Skin of body (tissue), 3 donors: ENCODE measurements at places on chromosomes 13 and 19.

- DNase-seq: no peak
Measured at GRCh38 chr19:17737690-17738153, 13.6 kb upstream of the FCHO1 start.

- no peak for DNase-seq
Measured at GRCh38 chr13:79966493-79966895, 374.4 kb downstream of the SPRY2 start.

DNA sequence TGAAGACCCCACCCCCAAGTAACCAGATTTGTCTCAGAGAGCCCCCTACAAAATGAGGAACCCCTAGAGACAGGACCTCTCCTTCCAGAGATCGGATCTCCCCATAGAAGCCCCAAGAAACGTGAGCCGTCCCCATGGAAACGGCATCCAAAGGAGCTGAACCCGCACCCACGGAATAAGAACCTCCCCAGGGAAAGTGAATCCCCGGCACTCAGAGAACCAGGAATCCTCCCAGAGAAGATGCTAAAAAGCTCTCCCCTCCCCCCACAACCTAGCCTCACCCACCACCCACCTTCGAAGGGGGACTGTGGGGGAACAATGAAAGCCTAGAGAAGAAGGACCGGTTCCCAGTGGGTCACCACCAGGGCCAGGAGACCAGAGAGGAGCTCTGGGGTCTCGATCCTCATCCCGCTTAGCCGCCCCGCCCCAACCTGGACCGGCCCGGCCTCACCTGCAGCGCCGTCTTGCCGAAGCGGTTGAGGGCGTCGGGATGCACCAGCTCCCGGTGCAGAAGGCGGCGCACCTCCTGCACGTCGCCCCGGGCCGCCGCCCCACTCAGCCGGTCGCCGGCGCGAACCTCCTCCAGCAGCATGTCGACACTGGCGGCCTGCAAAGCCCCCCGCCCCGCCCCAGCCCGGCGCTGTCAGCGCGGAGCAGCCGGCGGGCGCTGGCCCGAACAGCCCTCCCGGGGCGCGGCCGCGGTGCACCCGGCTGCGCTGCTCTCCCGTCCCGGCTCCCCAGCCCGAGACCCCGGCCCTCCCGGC lies 535 bp downstream of the CDKN2D start:
- DNase-seq: no peak

- DNase-seq: peak; percentile 100
Measured at GRCh38 chr19:44890366-44891015, 563 bp upstream of the TOMM40 start.

DNA sequence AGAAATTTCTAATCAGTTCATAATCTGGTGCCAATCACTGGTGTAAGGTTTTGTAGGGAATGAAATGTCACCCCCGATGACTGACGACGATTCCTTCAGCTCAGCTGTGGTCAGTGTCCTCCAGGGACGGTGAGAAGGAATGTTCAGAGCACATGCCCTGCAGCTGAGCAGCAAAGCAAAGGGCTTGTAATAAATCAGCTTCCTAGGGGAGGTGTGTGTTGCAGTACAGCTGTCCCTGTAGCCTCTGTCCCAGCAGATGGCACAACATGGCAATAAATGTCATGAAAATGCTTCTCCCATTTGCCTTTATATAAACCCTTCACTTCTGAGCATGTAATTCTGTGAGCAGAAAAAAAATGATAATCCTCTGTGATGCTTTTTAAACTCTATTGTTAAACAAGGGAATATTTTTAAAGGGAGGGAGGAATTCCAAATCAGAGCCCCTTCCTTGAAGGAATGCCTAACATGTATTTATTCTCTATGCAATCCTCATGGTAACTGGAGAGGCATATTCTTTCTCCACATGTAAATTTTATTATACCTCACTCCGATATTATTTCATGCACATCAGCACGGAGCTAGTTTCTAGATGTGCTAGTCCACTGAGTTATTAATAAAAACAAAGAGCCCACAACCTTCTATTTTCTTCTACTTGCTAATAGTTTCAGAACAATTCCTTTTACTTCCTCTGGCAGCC lies 102.5 kb downstream of the FAM216B start:
- DNase-seq: peak; percentile 81

DNA sequence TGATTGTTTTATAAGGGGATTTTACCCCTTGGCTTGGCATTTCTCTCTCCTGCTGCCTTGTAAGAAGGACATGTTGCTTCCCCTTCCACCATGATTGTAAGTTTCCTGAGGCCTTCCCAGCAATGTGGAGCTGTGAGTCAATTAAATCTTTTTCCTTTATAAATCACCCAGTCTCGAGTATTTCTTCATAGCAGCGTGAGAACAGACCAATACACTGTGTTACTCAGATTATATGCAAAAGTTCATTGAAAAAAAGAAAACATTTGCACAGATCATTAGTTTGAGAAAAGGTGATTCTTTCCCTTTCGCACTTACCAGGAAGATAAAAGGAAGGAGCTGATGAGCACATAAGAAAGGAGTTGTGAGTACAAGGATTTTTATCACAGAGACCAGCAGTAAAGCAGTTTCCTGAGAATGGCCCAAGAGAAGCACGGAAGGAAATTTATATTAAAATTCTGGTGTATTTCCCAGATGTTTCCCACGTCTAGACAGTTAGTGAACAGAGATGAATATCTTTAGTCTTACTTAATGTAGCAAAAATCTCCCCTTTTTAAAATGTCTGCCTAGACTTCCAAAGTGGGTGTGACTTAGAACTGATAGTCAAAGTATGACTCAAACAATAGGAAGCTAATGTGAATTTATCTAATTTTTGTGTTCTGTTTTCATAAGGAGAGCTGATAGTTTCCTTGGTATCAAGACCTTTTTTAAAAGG lies 431.8 kb upstream of the SGCG start:
- DNase-seq: peak; percentile 36

DNA sequence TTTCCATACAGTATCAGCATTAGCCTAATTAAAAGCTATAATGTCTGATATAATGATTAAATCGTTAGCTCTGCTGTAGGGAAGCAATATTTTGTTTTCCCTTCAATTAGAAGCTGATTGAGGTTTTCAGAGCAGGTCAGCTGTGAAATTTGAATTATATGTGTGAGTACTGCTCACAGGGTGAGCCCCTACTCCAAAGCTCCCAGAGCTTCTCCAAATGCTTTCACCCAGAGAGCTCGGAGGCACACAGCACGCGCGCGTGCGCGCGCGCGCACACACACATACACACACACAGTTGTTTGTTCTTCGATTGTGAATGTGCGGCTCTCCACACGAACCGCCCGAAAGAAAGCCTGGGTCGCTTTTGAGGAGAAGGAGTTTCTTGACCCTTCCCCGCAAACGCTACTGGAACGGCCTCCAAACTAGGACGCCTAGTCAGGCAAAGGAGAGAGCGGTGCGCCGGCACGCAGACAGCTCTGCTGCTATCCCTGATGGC lies 4.8 kb upstream of the SOX1 start:
- DNase-seq: no peak

DNA sequence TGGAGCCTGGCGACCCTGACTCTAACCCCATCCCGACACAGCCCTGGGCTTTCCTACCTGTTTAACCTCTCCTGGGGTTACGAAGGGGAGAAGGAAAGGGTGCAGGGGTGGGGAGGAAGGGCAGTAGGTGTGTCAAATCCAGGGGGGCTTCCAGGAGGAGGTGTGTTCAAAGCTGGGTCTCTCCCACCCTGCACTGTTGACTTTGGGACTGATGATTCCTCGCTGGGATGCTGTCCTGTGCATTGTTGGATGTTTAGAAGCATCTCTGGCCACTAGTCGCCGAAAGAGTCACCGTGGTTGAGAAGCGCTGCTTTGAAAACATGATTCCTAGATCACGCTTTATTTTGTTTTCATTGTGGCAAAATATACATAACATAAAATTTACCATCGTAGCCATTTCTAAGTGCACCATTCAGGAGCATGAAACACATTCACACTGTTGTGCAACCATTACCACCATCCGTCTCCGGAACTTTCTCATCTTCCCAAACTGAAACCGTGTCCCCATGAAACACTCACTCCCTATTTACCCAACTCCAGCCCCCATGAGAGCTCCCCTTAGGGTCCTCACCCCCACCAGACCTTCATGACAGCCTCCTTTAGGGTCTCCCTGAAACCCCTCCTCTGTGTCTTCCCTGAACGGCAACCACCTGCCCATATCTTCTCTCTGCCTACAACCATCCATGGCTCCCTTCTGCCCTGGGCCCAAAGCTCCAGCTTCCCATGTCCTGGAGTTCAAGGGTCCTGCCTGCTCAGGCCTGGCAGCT lies 4.4 kb upstream of the FCER2 start:
- no peak for DNase-seq

- DNase-seq: no peak
Measured at GRCh38 chr13:72390909-72391308, 336.5 kb downstream of the MZT1 start.

DNA sequence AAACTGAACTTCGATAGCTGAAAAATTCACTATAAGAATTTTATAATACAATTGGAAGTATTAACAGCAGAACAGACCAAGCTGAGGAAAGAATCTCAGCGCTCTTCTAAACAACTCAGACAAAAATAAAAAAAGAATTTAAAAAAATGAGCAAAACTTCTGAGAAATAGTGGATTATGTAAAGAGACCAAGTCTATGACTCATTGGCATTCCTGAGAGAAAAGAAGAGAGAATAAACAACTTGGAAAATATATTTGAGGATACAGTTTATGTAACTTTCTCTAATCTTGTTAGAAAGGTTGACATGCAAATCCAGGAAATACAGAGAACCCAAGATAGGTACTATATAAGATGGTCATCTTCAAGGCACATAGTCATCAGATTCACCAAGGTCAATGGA lies 25.4 kb downstream of the SLC25A15 start:
- no peak for DNase-seq

DNA sequence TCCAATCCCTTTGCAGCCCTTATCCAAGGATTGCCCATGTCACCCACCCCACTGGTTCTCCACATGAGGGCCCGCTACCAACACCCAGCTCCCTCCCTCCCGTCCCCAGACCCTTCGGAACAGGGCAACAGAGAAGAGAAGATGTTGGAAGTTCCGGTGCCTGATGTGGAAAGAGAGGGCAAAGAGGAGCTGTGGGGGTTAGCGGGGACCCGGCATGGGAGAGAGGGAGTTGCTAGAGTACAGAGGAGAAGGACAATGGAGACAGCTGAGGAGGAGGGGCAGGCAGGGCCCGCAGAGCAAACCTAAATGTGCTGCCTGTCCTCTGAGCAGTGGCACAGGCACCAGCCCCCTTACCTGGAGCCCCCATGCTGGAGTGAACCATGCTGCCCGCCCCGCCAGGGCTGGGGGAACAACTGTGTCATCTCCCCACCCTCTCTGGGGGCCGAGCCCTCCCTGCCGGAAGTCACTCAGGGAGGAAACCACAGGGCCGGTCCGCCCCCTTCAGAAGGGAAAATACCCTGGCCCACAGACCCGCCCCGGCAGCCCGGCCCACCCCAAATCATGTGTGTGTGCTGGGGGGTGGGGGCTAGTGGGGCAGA lies at the start of gene POU2F2:
TSS of gene POU2F2 (minus strand) at position 417 of the 599 bp plus-strand sequence. CDS start at position 382, 35 bp downstream.
- DNase-seq: no peak

- no peak for DNase-seq
Measured at GRCh38 chr19:4557144-4557970, 2.1 kb downstream of the SEMA6B start.

GRCh38 chr19:34217952-34218817 lies 36.2 kb upstream of the GARRE1 start:
- DNase-seq: no peak

GRCh38 chr13:41332829-41333228 lies 21.8 kb downstream of the NAA16 start:
- no peak for DNase-seq

DNA sequence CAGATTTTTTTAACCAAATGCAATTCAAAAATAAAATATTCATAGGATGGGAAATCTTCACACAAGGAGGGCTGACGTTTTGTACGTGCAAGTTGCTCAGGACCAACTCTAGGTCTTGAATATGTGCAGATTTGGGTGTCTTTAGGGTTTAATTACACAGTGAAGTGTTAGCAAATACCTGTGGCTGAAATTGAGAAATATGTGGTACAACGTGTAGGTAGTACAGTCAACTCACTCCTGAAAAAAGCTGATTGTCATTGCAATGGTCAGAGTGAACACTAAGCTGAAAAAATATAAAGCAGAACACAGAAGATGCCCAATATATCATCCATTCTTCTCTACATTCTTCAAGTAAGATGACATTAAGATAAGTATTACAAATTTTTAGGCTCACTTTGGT lies 314.3 kb downstream of the SLITRK1 start:
- DNase-seq: no peak

DNA sequence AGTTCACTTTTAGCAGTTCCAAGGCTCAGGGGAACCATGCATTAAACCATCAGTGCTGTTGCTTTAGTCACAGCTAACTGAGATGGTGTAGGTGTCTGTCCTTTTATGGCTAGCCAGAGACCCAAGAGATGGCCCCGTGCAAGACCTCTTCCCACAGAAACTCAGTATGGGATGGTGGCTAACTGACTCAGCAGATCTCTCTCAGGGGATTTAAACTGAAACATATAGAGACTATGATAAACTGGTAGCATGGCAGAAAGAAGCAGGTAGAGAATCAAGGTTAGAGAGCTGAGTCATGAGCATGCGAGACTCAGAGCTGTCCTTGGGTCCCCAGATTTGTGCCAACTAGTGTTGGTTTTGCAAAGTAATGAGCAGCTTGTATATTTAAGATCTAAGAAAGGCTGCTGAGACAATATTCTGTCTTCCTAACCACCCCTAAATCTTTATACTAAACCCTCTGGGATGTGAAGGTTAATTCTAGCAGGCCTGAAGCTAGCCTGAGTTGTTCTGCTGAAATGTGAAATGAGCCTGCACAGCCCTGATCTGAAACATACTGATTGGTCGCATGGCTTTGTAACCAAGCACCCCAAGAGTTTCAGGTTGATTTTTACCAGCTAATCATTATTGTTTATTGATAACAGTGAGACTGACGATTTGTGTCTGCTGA lies 6.5 kb upstream of the SCEL start:
- no peak for DNase-seq

DNA sequence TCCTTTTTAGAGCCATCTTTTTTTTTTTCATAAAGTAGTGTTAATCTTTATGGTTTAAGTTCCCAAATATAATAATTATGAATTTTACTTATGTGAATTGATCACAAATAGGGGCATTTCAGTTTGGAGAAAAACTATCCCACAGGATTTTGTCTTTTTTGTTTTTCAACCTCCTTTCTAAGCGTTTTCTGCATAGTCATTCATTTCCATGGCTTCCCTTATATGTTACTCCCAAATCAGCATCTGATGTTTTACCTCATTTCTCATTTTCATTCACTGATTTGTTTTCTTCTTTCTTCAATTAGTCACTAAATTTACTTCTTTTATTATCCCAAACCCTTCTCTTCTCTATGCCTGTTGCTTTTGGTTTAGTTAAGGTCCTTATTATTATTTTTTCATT lies 24.7 kb downstream of the PDS5B start:
- no peak for DNase-seq

DNA sequence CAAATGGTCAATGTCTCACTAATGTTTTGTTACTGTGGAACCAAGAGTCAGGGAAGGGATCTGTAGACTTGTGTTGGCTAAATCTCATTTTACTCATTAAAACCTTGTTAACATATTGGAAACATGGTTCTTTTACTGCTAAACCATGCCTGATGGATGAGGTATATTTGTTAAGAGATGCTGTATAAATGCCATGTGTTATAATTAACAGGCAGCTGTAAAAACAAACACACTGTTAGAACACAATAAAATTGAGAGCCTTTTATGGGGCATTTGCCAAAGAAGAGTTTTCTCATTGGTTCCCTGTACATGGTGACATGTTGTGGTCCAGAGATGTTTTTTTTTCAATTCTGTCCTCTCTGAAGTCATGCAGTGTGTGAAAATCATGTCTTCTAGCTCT lies 121.9 kb downstream of the ESD start:
- no peak for DNase-seq

GRCh38 chr19:16618248-16618647 lies 9.8 kb downstream of the MED26 start:
- DNase-seq: no peak

GRCh38 chr13:54705738-54706137 lies 1677.1 kb downstream of the OLFM4 start:
- no peak for DNase-seq
